Caudate nucleus (tissue), 63 donors: ENCODE measurements at places on chromosomes 4 and X.

- DNase-seq: no peak
Observed at GRCh38 chrX:100381619-100382018, 28.5 kb downstream of the PCDH19 start.

DNA sequence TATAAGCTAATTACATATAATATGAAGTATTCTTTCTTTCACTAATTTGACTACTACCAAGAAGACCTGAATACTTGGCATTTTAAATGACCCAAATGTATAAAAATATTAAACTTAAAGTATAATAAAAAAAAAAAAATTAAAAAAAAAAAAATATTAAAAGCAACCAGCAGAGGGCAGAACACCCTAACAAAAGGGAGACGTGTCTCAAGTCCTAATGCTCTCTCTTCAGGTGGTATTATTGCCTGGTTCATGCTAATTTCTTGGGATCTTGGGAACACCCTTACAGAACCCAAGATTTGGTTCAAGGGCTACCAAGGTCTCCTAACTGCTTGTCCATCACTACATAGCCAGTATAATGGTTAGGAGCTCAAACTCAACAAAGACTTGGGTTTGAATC is 754.8 kb downstream of the RAB28 start:
- no peak for DNase-seq

- DNase-seq: no peak
Observed at GRCh38 chr4:176964116-176964691, 171.5 kb upstream of the VEGFC start.

DNA sequence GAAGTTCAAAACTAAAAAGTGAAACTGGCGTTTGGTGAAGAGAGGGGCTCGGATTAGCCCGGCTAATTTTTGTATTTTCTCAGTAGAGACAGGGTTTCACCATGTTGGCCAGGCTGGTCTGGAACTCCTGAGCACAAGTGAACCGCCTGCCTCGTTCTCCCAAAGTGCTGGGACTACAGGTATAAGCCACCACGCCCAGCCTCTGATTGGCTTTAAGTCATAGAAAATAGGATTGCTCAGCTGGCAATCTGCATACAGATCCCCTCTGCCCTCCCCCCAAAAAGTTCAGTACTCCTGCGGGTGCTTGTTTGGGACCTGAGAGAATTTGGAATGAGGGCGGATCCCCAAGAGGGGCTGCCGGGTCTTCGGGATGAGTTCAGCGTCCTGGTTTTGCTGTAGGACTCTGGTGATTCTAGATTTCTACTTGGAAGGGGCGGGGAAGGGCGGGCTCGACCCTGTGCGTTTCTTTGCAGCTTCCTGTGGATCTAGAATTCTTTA is 537 bp upstream of the PRKX start:
- DNase-seq: no peak

- no peak for DNase-seq
Observed at GRCh38 chrX:1403228-1403627, 11.3 kb upstream of the SLC25A6 start.

- DNase-seq: no peak
Observed at GRCh38 chrX:71396576-71396975, 30.4 kb downstream of the TAF1 start.

DNA sequence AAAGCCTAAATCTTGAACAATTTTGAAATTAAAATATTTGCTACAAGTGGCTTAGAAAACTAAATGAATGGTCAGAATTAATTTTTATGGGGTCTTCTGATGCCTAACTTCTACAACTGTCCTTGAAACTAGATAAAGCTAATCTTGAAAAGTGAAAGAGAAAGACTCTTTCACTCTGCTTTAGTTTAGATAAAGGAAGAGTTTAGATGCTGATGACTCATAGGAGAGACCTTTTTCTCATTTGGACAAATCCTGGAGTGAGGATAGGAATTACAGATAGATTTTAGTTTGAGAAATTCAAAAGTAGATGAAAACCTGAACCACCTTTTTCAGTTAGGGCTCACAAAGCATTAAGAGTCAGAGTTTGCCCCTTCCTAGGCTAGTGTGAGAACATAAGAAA is 342.3 kb upstream of the GRID2 start:
- DNase-seq: no peak

- DNase-seq: no peak
Observed at GRCh38 chr4:1072830-1073446, 40.4 kb downstream of the RNF212 start.
